ENCODE measurements at places on chromosomes 2 and 18. TPM values are rescaled to one million over a fixed set of nuclear protein-coding genes. Genes with fewer than 3 reads are reported as not detected.

The HES6 gene
- total RNA-seq, result 2.7 TPM

The SCN2A gene
- total RNA-seq, result 9.0 TPM

The RAB17 gene
- total RNA-seq, result not detected

The CDK15 gene
- total RNA-seq, result 2.9 TPM

The SLC8A1 gene
- 17.9 TPM for total RNA-seq

The SCN7A gene
- not detected for total RNA-seq

The RBM43 gene
- 5.2 TPM for total RNA-seq

The BOLL gene
- total RNA-seq, result not detected

The STARD6 gene
- total RNA-seq, result 0.35 TPM

The ZNF514 gene
- 2.6 TPM for total RNA-seq

The LBH gene
- total RNA-seq, result 8.9 TPM

The RSAD2 gene
- not detected for total RNA-seq

The SCN1A gene
- not detected for total RNA-seq

The SLC16A14 gene
- 3.5 TPM for total RNA-seq

The LINC00305 gene
- not detected for total RNA-seq

The HMSD gene
- total RNA-seq, result 0.86 TPM

The DNAH7 gene
- 0.86 TPM for total RNA-seq

The SCYGR7 gene
- not detected for total RNA-seq

The TWIST2 gene
- 78.7 TPM for total RNA-seq

The CHST9 gene
- total RNA-seq, result not detected

The DUSP2 gene
- total RNA-seq, result 3.5 TPM

The PSMA8 gene
- not detected for total RNA-seq

The ZNF892 gene
- 1.2 TPM for total RNA-seq

The HSPE1 gene
- 151 TPM for total RNA-seq

The IL1F10 gene
- not detected for total RNA-seq

The PJVK gene
- 1.4 TPM for total RNA-seq

The NEURL3 gene
- total RNA-seq, result not detected

The AQP12B gene
- not detected for total RNA-seq

The DYSF gene
- total RNA-seq, result 0.58 TPM

The TWSG1 gene
- 83.6 TPM for total RNA-seq

The PTPN2 gene
- 45.4 TPM for total RNA-seq

The VWC2L gene
- not detected for total RNA-seq

The WDR35 gene
- total RNA-seq, result 6.0 TPM

The REEP1 gene
- not detected for total RNA-seq

The IMPA2 gene
- 16.8 TPM for total RNA-seq

The UGT1A10 gene
- total RNA-seq, result not detected

The CAPN14 gene
- total RNA-seq, result under 0.01 TPM

The REG1B gene
- total RNA-seq, result not detected

The OTOF gene
- total RNA-seq, result not detected

The LRATD1 gene
- 3.5 TPM for total RNA-seq

The ENOSF1 gene
- total RNA-seq, result 21.8 TPM

The LRP1B gene
- total RNA-seq, result not detected

The FNDC4 gene
- 31.9 TPM for total RNA-seq

The ZNF513 gene
- total RNA-seq, result 6.6 TPM

The UPP2 gene
- total RNA-seq, result not detected

The CHRNG gene
- not detected for total RNA-seq

The PTPRM gene
- total RNA-seq, result 29.6 TPM

The ANKRD30BL gene
- total RNA-seq, result not detected

All from myometrial cell (primary cell).